DMS153 (cell line): ENCODE measurements at places on chromosomes 11 and 22.

GRCh38 chr22:39146256-39147101, 6.0 kb downstream of the CBX7 start:
- no peak for DNase-seq

DNA sequence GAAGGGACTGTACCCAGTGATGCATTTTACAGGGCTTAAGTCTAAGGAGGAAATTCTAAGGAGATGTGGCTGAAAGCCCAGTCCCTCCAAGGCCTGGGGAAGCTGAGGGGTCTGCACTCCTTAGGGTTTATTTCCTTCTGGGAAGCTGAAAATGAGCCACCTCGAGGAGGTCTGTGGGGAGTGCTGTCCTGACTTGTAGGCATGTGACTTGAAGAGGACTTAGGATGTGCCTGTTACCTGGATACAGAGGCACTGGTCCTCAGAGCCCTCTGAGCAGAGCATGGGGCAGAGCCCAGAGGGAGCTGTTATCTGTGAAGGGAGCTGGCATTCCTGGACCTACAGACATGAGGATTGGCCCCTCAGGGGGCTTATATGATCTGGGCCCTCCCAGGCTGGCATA, 77.1 kb downstream of the TP53I11 start:
- DNase-seq, result no peak

- no peak for DNase-seq
These were observed 83.1 kb upstream of the SLC5A12 start for GRCh38 chr11:26805001-26805400.

- no peak for DNase-seq
These were observed 107.0 kb downstream of the MYO18B start for GRCh38 chr22:25848954-25849353.

DNA sequence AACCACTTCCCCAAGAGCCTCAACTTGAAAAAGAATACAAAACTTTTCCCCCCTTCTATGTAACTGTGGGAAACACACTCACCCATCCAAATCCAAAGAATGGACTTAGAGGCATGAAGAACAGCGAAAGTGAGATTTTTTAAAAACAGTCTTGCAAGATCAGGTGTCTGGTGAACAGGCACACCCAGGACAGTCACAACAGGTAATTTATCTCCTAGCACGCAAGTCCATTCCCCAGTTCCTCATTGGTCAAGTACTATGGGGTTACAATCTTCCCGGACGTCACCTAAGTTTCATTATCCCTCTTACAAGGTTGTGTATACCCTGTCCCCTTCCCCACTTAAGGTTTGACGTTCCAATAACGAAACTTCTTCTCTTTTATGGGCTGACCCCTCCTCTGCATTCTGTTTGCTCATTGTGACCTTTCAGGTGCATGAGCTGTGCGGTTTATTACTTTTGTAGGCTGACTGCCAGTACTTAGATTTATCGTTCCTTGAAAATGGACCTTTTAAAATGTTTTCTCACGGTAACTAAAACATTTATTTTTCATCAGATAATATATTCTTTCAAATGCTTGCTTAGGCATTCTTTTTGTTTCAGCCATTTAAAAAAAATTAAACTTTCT, 1401.9 kb downstream of the FAM181B start:
- no peak for DNase-seq

GRCh38 chr11:130831506-130831905, 84.8 kb downstream of the SNX19 start:
- DNase-seq, result no peak
